ENCODE measurements at places on chromosomes 5 and 9.

DNA sequence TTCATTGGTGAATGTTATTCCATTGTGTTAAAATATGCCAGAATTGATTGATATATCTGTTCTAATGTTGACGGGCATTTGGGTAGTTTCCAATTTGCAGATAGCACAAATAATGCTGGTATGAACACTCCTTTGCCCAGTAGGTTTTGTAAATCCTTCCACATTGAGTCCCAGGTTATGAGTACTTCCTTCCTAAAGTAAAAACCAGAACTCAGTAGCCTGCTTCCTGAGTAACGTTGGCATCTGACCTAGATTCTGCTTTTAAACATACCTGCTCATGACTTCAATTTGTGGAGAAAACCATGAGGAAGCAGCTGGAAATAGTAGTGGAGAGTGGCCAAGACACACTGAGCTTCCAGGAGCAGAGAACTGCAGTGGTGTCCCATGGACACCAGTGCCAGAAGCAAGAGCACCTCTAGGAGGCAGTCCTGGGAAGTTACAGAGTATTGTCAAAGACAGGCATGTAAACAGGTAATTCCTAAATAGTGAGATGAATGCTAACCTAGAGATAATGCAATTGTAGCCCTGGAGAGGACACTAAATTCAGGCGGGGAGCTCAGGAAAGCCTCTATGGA, 24.3 kb upstream of the RASGRF2 start:
- DNase-seq = no peak

GRCh38 chr5:124941051-124942049, 194.9 kb upstream of the ZNF608 start:
- DNase-seq = no peak

DNA sequence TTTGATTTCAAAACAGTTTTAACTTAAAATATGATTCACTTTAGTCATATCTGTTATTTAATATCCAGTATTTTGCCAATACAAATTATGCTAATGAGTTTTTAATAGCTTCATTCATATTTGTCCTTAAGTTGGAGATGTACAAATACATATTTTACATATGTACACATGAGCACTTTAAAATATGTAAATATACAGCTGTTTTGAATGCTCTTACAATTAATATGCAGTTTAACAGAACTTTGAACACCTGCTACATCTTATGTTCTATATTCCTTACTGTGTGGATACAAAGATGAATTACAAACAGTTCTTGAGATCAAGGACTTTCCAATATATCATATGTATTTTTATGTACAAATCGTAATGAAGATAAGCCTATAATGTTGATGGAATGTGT, 74.0 kb downstream of the CHSY3 start:
- DNase-seq = no peak

- no peak for DNase-seq
Measured at GRCh38 chr9:121658591-121658990, 7.2 kb downstream of the DAB2IP start.

DNA sequence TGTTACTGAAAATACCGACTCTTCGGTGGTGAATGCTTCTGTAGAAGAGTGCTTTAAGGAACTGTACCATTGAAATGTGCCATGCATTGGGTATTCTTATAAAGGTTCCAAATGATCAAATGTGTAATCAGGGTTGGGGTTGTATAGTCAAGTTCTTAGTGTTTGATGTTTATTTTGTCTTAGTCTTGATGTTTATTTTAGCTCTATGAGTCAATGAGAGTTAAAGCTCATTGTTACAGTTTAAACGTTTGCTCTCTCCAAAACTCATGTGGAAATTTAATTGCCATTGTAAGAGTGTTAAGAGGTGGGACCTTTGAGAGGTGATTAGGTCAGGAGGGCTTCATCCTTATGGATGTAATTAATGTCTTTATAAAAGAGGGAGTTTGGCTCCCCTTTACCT, 153.0 kb downstream of the FER start:
- DNase-seq = peak; percentile 19

DNA sequence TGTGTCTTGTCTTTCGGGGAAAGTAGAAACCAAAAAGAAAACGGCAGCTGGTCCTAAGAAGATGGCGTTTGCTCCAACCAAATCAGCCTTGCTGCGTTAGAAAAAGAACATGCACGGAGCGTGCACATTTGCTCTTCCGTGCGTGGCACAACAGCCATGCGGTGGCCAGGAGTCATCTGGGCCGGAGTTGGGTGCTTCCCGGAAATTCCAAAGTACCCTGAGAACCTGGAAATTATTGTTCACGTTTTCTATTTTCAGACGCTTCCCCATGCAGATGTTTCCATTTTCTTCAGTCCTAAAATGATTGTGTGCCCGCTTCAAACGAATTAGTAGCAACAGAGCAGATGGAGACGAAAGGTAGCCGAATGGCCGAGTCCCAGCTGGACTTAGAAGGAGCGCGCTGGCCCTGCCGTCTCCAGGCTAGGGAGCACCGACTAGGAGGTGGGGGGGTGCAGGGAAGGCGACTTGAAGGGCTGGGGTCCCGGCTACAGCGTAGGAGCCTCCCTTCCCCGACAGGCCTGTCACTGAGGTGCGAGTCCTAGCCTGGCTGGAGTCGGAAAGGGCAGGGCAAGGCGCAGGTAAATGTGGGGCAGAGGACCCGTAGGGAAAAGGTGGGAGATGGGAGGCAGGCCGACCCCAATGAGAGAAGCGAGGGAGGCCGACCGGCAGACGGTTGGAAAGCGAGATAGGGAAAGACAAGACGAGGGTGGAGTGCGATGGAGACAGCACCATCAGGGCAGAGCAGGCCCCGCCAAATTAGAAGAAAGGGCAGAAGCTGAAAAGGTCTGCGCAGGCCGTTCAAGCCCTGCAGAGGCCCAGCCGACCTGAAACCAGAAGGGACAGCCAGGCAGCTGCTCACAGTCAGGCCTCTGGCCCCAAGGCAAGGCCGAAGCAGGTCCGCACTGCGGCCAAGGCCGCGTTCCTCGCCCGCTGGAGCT, 1.4 kb downstream of the BARX1 start:
- DNase-seq = peak; percentile 26

- peak; percentile 85 for DNase-seq
Measured at GRCh38 chr9:76610011-76610352, 151.0 kb downstream of the GCNT1 start.

GRCh38 chr5:50406877-50407276, 34.2 kb downstream of the EMB start:
- DNase-seq = no peak

GRCh38 chr9:126722922-126723806, 81.7 kb upstream of the ZBTB43 start:
- peak; percentile 8 for DNase-seq

All from adipocyte (in vitro differentiated cells).